ENCODE measurements at places on chromosomes 5 and 9.

DNA sequence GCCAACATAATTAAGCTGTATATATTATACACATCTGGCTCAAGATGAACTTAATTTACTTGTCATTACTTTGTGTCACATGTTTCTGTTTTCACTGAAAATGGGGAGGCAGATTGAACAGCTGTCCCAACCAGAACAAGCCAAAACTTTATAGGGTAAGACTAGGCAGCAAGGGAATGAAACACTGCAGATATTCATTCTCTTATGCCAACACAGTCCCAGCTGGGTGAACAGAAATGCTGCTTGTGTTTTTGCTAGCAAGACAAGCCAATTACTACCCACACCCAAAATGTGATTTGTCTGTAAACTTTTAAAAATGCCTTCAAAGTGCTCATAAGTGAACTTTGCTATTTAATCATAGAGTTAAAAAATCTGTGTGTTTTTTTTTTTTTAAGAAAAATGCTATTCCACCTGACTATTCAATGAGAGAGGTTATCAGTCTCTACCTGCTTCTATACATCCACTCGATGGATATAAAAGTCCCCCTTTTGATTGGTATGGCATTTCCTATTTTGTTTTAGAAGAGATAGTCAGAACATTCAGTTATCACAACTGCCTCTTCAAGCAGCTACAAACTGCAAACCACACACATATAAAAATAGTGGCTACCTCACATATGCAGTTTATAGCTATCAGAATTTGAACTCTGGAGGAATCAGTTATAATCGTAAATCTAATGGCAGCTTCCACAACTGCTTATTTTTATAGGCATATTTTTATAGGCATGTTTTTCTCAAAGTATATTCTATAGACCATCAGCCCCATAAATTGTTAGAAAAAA is 91.9 kb upstream of the PPP1R2B start:
- no peak for DNase-seq

- no peak for DNase-seq
These were observed 617.0 kb upstream of the CDH18 start for GRCh38 chr5:20604992-20605391.

GRCh38 chr9:68627104-68627503 is 77.9 kb upstream of the PIP5K1B start:
- no peak for DNase-seq

DNA sequence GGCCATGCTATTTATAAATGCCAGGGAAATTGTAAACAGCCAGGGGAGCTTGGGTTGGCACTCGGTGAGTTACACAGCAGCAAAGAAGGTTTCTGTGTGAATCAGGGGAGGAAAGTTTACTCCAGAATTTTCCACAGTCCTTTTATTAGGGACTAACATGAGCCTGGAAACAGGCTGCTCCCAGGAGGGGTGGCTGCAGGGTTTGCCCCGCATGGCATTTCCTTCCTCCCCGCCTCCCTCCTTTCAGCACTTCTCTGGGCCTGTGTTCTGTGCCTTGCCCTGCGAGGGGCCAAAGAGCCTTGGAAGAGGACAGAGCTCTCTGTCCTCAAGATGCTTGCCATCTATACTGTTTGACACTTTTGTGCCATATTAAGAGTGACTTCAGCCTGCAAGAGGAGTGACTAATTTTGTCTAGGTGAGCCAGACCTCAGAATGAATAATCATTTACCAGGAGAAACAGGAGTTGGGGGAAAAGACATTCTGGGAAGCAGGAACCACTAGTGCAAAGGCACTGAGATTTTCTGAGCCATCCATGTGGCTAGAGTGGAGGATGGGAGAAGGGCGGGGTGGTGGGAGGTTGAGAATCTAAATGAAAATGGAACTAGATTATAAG is 1.8 kb downstream of the GSN start:
- no peak for DNase-seq

GRCh38 chr5:147466360-147466980 is 43.4 kb downstream of the DPYSL3 start:
- DNase-seq: no peak
